ENCODE measurements at places on chromosomes 16 and 17.
A peak's percentile ranks its signal among the peaks of the same experiment; 100 is the strongest.

GRCh38 chr17:79664930-79665737, 54.3 kb upstream of the RBFOX3 start:
- no peak for DNase-seq

DNA sequence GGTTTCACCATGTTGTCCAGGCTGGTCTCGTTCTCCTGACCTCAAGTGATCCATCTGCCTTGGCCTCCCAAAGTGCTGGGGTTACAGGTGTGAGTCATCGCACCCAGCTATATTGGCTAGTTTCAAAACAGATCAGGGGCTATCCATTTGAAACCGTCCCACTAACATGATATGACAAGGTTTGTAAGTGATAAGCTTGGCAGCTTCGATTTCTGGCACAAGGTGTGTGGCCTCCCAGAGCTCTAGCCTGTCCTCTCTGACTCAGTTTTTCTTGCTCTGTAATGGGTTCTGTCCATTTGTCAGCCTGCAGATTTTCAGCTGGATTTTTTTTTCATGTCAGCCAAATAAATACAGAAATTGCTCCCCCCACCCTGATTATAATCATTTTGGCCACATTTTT, 31.8 kb upstream of the TENT4B start:
- no peak for DNase-seq

DNA sequence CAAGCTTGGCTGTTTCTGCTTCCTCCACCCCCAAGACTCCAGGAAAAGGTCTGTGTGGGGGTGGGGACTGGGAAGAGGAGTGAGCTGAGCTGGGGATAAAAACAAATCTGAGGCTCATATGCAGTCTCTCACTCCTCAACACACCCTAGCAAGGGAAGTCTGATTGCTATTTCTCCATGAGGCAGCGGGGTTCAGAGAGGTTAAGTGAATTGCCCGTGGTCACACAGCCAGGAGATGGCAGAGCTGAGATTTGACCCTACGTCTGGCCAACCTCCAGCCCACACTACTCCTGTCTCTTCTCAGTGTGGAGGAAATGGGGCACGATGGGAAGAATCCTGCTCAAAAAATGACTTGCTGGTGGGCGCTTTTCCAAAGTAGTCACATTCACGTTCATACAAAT, 4.8 kb upstream of the ABCC3 start:
- no peak for DNase-seq

DNA sequence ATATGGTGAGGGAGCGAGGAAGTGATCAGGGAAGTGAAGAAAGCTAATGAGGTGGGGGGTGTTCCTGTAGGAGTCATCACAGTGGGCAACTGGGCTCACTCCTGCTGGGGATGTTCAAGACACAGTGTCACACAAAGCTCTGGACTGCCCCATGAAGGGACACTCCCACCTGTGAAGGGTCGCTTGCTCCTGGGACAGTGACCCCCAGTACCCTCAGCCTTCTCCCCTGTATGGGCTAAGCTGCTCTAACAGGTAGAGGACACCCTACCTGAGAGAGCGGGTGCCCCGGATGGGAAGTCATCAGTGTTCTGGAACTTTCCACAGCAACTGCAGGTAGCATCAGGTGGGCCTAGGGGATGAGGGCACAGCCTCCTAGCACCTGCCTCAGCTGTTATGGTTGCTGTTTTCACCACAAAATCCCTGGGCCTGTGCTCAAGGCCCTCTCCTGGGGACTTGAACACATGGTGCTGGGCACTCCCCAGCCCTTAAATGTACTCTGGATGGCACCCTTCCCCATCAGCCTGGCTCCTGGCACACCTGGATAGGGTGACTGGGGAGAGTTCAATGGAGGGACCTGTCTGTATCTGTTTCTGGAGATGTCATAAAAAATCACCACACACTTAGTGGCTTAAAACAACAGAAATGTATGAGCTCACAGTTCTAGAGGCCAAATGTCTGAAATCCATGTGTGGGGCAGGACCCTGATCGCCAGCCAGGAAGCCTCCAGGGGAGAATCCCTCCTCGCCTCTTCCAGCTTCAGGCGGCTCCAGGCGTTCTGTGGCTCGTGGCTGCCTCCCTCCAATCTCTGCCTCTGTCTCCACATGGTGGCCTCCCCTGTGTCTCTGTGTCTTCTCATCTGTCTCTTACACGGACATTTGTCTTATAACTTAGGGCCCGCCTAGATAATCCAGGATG, 104.0 kb upstream of the CDH5 start:
- DNase-seq = no peak

DNA sequence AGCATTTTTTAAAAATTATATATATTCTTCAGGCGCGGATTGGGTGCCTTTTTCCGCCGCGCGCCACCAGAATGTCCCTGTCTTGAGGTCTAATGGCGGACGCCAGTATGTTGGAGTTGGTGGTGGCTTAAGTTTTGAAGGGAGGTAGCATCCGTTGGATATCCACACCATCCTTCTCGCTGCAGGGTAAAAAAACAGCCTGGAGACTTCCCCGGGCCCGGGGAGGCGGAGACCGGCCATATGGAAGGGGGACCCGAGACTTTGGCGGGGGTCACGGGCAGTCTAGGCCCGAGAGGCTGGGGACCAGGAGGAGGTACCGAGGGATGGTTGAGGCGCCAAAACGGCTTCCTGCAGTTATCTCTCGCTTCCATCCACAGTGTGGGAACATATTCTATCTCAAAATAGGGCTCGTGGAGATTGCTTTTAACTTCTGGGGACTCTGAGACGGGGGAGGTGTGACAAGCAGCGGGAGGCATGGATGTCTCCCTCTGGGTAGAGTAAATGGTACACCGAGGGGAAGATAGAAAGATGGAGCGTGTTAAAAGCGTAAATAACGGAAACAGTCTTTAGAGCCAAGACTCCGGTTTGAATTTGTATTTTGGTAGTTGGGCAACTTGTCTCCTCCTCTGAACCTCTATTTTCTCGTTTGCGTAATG, at the start of gene SF3B3:
Gene SF3B3, plus strand, starts transcription at position 74 of the 656 bp plus-strand sequence. CDS start 2,841 bp downstream, outside the sequence.
- DNase-seq = peak; percentile 74

- DNase-seq = no peak
Measured at GRCh38 chr17:45342871-45343526, 26.2 kb upstream of the MAP3K14 start.

- peak; percentile 63 for DNase-seq
Measured at GRCh38 chr16:66324815-66325515, 41.5 kb upstream of the CDH5 start.

DNA sequence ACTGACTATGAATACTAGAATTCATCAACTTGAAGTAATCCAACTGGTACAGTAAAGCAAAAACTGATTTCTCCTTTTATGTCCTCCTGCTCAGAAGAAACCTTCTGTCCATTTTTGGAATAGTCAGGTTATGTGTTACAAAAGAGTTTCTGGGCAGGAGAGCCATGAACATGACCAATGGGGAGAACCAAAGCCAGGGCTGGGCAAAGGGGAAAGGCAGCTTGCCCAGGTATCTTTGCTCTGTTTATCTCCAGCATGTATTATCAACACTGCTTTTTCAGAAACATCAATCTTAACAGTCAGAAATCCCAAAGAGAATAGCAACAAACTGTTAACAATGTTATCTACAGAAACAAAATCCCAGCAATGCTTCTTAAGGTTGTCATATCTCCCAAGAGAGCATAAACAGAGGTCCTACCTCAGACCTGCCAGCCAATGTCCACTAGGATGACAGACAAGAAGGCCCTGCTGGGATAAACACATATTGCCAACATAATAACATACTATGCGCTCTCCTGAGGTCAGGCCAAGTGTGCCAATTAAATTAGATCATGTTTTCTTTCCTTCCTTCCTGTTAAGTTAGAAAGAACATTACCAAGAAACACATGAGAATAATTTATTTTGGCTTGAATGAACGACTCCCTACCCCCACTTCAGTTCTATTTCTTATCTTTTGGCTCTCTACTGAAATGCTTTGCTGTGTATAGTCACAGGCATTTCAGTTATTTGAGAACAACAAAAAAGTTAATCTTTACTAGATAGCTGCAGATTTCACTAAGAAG, 28.0 kb downstream of the BLMH start:
- DNase-seq = peak; percentile 6

DNA sequence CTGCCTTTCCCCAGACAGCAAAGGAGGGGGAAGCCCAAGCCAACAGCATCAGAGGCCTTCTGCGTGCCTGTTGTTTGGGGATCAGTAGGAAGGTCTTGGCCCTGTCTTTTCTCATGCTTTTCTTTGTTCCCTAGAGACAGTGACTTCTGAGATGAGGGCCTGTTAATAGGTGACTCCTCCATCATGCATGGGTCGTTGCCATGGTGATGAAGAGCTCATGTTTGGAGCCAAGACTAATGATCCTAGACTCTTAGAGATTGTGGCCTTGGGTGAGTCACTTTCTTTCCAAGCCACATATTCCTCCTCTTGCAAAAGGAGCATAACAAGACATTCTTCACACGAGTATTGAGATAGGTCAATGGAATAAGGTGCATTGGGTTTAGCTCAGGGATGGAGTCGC, 201.1 kb upstream of the ASIC2 start:
- DNase-seq = no peak

GRCh38 chr17:46977348-46977747, 1.7 kb downstream of the RPRML start:
- DNase-seq = peak; percentile 95

GRCh38 chr16:3472878-3473595, 22.3 kb downstream of the C16orf90 start:
- no peak for DNase-seq

DNA sequence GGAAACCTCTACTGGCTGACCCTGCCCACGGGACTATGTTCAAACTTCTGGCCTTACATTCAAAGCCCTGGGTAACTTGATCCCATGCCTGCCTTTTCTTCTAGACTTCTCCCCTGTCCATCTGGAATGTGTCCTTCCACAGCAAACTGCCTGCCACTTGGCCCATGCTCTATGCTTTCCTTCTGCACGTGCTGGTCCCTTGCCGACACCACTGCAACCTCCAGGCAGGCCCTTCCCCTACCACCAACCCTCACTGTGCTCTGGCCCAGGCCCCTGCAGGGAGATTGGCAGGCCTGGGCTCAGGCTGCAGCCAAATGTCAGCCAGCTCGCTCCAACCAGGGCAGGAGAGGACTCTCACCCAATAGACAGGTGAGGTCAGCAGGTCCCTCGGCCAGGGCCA, 11.0 kb downstream of the HSD11B2 start:
- DNase-seq = no peak
